Stimulated activated CD4-positive, alpha-beta T cell treated with anti-CD3 and anti-CD28 coated beads, TNF-alpha, amount 100 ng/mL, for 4 hours (primary cell): ENCODE measurements at places on chromosomes 4 and X.

- DNase-seq, result no peak
Measured at GRCh38 chr4:42488554-42488953, 91.3 kb downstream of the SHISA3 start.

GRCh38 chrX:47293106-47293505 lies 60.3 kb downstream of the USP11 start:
- DNase-seq, result no peak

- DNase-seq, result no peak
Measured at GRCh38 chr4:121098266-121098665, 25.9 kb upstream of the NDNF start.

- no peak for DNase-seq
Measured at GRCh38 chrX:3293251-3293650, 53.2 kb downstream of the MXRA5 start.

- DNase-seq, result no peak
Measured at GRCh38 chrX:68894513-68895340, 65.9 kb downstream of the EFNB1 start.

GRCh38 chrX:25158635-25159034 lies 142.9 kb upstream of the ARX start:
- no peak for DNase-seq

DNA sequence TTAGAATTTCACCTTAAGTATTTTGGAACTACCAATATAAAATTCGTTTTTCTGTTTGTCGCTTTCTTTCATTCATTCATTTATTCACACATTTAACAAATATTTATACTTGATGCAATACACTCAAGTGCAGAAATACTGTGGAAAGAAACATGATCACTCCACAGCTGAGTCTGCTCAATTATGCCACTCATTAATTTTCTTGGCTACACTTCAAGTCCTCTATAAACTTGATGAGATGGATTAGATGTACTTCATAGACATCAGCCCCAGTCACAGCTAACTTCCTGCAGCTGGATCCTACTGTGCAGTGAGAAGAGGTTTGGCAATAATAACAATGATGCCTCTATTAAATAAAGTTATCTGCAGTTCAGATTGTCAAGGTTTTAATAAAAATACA lies 208.1 kb downstream of the PDGFC start:
- no peak for DNase-seq

- DNase-seq, result peak; percentile 3
Measured at GRCh38 chrX:101550362-101550750, at the start of gene ARMCX1. Gene ARMCX1 (plus strand): TSS chrX:101550547. CDS start chrX:101552931, 2,384 bp downstream.

DNA sequence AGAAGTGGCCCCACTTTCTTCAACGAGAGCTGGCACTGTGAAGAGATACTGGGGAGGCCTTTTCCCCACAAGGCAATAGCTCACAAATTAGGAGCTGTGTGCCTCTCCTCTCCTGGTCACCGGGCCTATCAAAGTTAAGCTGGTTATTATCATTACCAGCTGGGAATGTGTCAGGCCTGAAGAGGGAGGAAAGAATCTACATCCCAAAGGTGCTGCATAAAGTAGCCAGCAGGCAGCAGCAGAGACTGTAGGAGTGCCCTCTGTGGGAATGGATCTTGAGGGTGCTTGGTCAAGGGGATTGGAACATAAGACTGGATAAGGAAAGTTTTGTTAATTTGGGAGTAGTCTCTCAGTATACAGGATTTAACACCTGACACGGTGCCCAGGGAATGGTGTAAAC lies 9.1 kb upstream of the TMPRSS11D start:
- no peak for DNase-seq

GRCh38 chrX:48792219-48792618 lies 5.8 kb downstream of the GATA1 start:
- no peak for DNase-seq

DNA sequence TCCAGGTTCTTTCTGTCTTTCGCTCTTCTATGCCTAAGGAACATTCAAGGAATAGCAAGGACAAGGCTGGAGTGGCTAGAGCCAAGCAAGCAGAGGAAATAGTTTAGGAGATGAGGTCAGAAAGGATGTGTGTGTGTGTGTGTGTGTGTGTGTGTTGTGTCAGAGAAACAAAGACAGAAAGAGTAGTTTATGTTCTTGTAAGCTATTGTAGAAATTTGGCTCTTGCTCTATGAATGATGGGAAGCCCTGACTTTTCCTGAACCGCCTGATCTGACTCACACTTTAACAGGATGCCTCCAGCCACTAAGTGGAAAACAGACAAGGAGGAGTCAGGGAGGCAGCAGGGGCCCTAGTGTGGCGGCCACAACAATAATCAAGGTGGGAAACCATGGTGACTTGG lies 39.7 kb downstream of the LGI2 start:
- no peak for DNase-seq

GRCh38 chr4:27318740-27319139 lies 458.1 kb downstream of the STIM2 start:
- DNase-seq, result no peak

- DNase-seq, result no peak
Measured at GRCh38 chr4:143726714-143727113, 26.2 kb upstream of the FREM3 start.

GRCh38 chr4:140020457-140021361 lies 133.3 kb downstream of the MAML3 start:
- no peak for DNase-seq

- no peak for DNase-seq
Measured at GRCh38 chr4:21476757-21477156, 471.8 kb downstream of the KCNIP4 start.

DNA sequence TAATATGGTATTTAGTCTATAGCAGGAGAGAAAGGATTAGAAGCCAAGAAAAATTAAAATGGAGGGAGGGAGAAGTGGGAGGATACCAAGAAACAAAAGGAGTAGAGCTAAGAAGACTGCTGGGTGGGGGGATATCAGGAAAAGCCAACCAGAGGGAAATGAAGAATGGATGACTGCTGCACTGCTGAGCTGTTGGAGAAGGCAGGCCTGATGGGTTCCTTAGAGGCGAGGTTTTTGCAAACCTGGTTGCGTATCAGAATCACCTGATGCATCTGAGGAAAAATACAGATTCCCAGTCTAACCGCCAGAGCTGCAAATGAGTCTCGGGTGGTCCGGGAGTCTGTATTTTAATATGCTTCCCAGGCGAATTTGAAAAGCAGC lies 1.5 kb downstream of the PGRMC1 start:
- DNase-seq, result no peak

- DNase-seq, result no peak
Measured at GRCh38 chrX:13898083-13898482, 81.2 kb upstream of the GPM6B start.

- DNase-seq, result no peak
Measured at GRCh38 chrX:45986081-45986480, 559.1 kb downstream of the ZNF674 start.

- DNase-seq, result no peak
Measured at GRCh38 chr4:89599026-89599425, 237.9 kb downstream of the SNCA start.

- DNase-seq, result no peak
Measured at GRCh38 chr4:38242822-38243387, 282.7 kb downstream of the PTTG2 start.

- DNase-seq, result no peak
Measured at GRCh38 chrX:30875957-30876356, 13.1 kb downstream of the TAB3 start.

GRCh38 chrX:2147928-2148327 lies 352.8 kb downstream of the DHRSX start:
- no peak for DNase-seq

GRCh38 chr4:27251771-27252170 lies 391.1 kb downstream of the STIM2 start:
- DNase-seq, result no peak

DNA sequence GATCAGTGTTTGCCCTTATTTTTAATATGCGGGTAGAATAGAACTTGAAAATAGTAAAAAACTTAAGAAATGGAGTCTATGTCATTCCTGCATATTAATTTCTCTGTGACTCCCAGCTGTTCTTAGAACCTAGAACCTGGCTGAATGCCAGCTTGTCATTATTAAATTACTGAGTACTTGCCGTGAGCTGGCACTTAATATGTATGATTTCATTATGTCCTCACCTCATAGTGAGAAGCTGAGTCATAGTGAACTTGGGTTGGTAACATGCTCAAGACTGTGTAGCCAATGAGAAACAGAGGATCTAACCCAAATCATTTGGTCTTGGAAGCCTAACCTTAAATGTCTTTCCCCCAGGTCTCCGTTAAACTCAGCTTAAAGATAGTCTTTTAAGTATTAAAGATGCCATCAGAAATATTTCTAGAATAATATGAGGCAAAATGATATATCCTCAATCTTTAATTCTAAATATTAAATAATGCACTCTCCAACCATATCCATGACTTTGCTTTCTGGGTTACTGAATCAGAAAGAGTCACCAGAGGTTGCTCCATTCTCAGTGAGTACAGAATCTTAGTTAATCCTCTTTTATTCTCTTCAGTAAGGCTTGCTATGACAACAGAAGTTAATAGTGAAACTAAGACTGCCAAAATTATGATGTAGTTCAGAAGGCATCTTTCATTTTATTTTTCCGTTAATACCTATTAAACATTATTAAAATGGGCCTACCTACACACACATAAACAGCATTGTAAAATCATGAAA lies 58.6 kb upstream of the TLL1 start:
- no peak for DNase-seq

DNA sequence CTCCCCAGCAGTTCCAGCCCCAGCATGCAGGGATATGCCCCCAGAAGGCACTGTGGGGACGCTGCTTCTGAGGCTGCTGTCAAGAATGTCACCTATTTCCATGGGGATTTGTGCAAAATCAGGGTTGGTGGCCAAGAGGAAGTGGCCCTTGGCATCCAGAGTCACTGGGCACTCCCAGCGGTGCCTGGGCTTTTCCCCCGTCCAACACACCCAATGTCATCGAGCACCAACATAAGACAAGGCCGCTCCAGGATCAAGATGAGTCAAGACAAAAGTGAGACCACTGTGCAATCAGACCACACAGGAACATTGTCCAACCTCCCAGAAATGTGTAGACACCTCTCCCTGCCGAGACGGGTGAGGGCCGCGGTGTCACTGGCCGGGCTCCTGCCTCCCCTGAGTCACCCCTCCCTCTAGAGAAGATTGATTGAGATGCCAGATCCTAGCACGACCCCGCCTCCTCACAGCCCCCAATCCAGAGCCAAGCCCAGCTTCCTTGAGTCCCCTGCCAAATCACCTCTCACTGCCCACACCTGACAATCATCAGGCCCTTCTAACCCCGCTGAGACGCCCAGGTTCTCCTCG lies 194.3 kb downstream of the AFAP1 start:
- no peak for DNase-seq

DNA sequence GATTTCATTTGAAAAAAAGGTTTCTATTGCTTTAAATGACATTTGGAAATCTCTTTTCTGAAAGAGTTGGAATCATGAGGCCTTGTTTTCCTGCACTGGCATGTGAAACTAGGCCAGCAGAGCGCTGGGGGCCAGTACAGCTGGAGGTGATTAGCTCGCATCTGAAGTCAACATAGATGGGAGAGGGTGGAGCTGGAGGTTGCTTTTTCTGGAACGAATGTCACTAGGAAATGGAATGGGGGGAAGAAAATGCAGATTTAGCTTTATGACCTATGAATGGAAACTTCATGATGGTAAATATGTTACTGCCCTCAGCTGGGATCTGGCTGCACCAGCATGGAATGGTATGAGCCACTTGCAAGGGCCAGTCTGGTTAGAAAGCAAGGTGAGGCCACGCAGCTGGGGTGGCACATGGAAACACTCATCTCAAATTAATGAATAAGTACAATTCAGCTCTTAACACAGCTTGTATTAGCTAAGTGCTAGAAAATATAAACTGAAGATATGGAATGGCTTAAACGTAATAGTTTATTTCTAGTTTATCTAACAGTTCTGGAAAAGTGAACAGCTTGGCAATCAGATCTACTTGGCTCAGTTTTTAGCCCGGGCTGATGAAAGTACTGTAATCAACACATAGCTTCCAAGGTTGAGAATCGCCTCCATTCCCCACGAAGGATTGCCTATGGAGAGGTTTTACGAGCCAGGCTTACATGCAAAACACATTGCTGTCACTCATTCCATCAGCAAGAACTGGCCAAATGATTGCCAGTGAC lies 32.5 kb downstream of the SLC10A6 start:
- no peak for DNase-seq

DNA sequence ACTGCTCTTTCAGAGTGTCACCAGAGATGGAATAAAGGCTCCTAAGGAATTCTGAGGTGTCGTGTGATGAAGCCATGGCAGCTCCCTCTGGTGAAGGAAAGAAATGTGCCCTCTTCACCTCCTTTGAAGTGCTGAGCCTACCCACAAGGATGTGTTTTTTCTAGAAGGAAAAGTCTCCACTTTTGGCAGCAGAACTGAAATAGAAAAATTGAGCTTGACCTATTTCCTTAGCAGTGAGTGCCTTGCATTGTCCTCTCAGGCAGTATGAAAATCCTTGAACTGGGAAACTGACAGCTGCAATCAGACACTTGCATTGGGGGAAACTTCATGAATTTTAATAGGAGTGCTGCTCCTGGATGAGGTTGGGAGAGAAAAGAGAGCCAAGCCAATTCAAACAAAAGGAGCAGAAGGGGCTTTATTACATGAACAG lies 95.2 kb downstream of the DCLK2 start:
- no peak for DNase-seq
